SW480 (cell line): ENCODE measurements at places on chromosomes 5 and 9.
A peak's percentile ranks its signal among the peaks of the same experiment; 100 is the strongest.

GRCh38 chr9:137383784-137384756 lies 38.9 kb downstream of the EXD3 start:
- DNase-seq, result no peak

DNA sequence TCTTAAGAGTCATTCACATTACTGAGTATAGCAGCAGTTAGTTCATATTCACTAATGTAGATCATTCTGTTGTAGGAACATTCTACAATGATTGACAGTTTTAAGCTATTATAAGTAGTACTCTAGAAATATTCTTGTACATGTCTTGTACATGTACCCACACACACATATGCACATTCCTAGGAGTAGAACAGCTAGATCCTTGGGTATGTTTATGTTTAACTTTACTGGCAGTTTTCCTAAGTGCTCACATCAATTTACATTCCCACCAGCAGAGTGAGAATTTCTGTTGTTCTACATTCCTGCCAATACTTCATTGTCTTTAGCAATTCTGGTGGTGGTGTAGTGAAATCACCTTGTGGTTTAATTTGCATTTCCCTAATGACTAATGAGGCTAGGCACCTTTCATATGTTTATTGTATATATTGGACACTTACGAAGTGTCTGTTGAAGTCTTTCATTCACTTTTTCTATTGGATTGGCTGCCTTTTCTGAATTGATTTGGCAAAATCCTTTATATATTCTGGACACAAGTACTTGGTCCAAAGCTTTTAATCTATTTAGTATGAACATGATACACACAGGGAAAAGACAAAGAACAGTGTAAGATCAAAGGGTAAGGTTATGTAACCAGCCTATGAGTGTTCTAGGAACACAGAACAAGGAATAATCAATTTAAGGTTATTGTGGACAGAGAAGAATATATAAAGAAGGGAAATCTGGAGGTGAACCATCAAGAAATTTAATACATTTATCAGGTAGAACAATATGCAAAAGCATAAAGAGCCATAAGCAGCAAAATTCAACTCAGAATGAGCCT lies 95.6 kb downstream of the MLLT3 start:
- peak; percentile 17 for DNase-seq

- DNase-seq, result no peak
Measured at GRCh38 chr5:134994560-134995156, 27.0 kb downstream of the CATSPER3 start.

DNA sequence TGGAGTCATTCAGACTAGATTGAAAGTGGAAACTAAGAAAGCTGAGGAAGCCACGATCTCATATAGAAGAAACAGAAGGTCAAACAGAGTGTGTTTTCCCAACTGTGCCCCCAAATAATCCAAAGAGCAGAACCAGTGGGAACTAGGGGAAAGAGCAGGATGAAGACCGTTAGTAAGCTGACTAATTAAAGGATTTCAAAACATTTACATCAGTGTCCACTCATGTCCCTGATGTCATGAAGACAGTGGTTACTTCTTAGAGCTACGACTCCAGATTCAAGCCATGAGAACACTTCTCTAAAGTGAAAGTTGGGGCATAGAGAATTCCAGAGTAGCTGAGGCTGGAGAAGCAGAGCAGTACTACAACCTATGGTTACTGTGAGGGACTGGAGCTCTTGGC lies 119.6 kb upstream of the SLC12A2 start:
- no peak for DNase-seq

DNA sequence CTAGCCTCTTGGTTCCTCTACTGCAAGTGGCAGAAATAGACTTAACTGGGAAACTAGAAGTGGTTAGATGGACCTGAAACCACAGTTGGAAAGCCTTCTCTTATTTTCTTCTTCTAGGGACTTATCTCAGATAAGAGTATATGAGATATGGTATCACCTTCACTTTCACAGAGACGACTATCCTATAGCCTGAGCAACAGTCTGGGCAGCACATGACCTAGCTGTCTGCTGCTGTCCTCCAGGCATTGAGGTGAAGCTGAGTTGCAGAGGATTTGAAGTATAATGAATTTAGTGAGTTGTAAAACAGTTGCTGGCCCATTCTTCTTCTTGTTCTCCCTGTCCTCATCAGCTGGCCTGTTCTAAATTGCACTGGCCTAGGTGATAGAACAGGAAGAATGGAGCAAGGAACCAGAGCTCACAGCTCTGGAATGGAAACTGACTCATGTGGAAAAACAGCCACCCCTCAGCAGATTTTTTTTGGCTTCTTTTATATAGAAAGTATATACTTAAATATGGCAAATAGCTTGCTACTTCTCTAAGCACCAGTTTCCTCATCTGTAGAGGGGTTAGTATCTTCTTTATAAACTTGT lies 27.8 kb downstream of the RECK start:
- DNase-seq, result no peak

DNA sequence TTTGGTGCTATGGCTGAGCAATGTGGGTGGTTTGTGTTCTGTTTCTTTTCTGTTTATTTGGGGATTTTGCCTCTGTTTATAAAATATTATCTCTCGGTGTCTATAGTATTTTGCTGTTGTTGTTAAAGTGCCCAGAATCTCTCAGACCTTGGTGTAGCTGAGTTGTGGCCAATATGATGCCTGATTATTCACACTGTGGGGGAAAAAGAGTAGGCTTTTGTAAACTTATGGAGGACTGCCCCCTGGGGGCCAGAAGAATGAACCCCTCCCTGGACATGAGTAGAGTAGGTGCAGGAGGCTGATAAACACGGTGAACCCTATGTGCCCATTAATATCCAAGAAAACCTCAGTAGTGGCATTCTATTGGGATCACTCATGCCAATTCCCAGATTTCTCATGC lies 49.0 kb upstream of the DPYSL3 start:
- peak; percentile 80 for DNase-seq

DNA sequence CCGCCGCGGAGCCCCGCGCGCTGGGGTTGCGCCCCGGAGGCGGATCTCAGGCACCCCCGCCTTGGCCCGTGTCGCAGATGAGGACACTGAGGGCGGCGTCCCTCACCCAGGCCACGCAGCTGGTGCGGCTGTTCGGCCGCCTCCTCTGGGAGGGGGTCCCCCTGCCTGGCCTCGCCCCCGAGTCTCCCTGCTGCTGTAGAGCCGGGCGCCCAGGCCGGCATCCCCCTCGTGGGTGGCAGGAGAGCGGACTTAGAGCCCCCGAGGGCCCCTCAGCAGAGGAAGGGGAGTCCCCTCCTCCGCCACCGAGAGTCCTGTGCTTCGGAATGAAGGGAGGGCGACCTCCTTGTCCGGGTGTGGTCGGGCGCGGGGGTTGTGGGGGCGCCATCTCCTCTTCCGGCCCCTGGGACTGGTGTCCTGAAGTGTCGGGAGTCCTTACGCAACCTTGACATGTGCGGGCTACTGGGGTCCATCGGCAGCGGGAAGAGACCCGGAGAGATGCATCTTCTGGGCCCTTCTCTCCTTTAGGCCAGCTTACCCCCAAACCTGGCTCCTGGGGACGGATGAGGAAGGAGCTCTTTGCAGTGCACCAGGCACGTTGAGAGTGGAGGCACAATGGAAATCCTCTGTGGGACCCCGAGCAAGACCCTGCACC lies 11.7 kb upstream of the EXOSC2 start:
- peak; percentile 47 for DNase-seq

DNA sequence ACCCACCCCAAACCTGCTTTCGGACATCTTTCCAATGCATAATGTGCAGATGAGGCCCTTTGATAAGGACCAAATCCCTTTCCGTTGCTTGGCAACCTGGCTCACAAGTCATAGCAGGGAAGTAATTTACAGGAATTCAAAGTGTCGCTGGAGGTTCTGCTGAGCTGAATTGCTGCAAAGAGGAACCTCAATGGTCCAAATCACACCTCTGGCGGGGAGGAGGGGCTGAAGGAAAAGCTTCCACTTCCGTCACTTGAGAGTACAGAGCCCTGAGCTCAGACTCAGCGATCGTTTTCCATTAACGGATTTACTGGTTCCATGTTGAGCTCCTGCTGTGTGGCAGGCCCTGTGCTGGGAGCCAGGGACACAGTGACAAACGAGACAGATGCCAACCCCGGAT lies 99.3 kb downstream of the KCNIP1 start:
- no peak for DNase-seq

GRCh38 chr5:128844354-128844923 lies 120.8 kb upstream of the SLC27A6 start:
- DNase-seq, result peak; percentile 60

- DNase-seq, result no peak
Measured at GRCh38 chr5:14236757-14237156, 93.6 kb downstream of the TRIO start.

DNA sequence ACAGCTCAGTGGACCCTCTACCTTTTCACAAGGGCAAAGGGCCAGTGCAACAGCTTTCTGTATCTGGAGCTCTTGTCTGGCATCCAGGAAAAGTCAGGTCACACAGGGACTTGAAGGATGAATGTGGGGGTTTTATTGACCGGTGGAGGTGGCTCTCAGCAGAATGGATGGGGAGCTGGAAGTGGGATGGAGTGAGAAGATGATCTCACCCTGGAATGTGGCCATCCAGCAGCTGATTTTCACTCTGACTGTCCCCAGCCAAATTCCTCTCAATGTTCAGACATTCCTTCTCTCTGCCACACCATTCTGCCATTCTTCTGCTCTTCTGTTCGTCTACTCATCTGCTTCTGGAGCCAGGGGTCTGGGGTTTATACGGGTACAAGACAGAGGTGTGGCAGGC lies 1119.9 kb downstream of the TAF11L14 start:
- no peak for DNase-seq

DNA sequence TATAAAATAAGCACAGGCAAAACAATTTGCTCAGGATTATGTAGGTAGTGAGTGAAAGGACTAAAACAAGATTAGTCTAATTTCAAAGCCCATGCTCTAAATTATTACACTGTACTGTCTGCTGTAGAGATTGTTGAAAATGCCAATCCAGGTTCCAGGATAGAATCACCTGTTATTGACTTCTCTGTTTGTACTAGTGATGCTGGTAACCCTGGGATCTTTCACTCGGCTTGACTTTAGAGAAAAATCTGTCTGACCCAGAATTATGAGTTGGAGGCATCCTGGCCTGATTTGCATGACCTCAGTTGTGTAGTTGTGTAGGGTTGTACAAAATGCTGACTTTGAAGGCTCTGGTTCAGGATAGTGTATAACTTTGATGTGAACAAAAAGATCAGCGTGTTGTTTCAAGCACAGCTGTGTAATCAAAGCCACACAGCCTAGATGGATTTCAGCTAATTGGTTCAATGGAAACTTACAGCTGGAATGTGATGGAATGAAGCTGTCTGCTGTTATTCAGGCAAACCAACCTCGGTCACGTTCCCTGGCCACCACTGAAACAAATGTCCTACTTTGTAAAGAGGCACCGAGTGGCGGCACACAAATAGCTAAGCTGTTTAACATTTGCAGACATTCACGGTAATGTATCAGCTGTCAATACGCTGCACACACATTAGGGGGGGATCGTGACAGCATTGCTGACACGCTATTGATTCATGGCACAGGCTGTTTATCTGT lies 340.3 kb downstream of the KCTD16 start:
- DNase-seq, result no peak

DNA sequence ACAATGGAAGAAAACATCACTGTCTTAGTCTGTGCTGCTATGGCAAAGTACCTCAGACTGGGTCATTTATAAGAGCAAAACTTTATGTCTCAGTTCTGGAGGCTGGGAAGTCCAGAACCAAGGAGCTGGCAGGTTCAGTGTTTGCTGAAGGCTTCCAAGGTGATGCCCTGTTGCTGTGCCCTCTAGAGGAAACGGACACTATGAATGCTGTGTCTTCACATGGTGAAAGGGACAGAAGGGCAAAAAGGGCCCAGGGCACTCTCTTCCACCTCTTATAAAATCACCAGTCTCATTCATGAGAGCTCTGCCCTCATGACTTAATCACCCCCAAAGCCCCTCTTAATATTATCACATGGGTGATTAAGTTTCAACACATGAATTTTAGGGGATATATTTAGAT lies 143.5 kb downstream of the FANCC start:
- no peak for DNase-seq
